ENCODE measurements at places on chromosomes 3 and 15. TPM values are rescaled to one million over a fixed set of nuclear protein-coding genes. Genes with fewer than 3 reads are reported as not detected.

The IQCH gene
- 13.6 TPM for total RNA-seq

- no peak for DNase-seq
Observed at GRCh38 chr3:129773691-129774663, 119.5 kb downstream of the TMCC1 start.

- no peak for DNase-seq
Observed at GRCh38 chr15:55110446-55110845, 86.3 kb downstream of the RSL24D1 start.

- DNase-seq = no peak
Observed at GRCh38 chr3:41031401-41031800, 167.9 kb upstream of the CTNNB1 start.

- DNase-seq = no peak
Observed at GRCh38 chr3:180072786-180073185, 36.0 kb upstream of the PEX5L start.

GRCh38 chr3:114872588-114872987 is 274.5 kb downstream of the ZBTB20 start:
- no peak for DNase-seq

Data from thyroid gland (tissue), 4 donors.